NCI-H446 (cell line): ENCODE measurements at places on chromosomes 5 and 9.

DNA sequence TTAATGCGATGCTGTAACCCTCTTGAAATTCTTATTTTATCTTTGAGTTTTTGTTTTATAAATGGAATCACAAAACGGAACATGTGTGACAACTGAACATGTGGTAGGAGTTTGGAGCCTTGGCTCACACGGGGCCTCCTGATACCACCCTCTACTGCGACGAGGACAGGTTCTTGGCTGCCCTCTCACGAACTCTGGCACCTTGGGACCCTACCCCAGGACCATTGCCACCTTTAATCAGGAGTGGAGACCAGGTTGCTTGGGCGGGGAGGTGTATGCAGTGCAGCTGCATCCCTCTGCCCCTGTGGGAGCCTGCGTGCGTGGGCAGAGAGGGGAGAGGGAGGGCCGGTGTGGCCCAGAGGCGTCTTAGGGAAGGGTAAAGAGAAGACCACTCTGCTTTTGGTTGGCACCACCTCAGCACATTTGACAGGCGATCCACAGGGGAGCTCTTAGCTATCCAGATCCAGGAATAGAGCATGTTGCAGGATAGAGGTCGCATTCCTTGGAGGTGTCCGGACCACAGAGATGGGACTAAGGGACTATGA, 753.9 kb upstream of the PTPRD start:
- DNase-seq, result no peak

GRCh38 chr5:27906481-27906880, 868.1 kb upstream of the CDH9 start:
- DNase-seq, result no peak

- DNase-seq, result peak; percentile 57
Measured at GRCh38 chr9:124684169-124684568, 86.9 kb downstream of the NR6A1 start.

DNA sequence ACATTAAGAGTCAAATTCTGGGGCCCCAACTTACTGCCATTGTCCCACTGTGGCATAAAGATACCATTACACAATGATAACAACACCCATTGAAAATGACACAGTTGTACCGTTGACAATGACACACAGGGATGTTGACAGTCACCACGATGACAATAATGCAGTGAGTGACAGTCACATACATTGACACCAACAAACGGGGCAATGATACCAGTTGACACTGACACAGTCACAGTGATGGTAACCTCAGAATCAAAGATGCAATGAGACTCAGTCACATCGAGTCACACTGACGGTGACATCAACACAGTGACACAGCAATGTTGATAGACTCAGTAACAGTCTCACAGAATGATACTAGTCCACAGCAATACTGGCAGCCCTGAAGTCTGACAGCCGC, 16.9 kb downstream of the CNTFR start:
- DNase-seq, result no peak

- no peak for DNase-seq
Measured at GRCh38 chr9:126478216-126478981, 135.3 kb upstream of the LMX1B start.

DNA sequence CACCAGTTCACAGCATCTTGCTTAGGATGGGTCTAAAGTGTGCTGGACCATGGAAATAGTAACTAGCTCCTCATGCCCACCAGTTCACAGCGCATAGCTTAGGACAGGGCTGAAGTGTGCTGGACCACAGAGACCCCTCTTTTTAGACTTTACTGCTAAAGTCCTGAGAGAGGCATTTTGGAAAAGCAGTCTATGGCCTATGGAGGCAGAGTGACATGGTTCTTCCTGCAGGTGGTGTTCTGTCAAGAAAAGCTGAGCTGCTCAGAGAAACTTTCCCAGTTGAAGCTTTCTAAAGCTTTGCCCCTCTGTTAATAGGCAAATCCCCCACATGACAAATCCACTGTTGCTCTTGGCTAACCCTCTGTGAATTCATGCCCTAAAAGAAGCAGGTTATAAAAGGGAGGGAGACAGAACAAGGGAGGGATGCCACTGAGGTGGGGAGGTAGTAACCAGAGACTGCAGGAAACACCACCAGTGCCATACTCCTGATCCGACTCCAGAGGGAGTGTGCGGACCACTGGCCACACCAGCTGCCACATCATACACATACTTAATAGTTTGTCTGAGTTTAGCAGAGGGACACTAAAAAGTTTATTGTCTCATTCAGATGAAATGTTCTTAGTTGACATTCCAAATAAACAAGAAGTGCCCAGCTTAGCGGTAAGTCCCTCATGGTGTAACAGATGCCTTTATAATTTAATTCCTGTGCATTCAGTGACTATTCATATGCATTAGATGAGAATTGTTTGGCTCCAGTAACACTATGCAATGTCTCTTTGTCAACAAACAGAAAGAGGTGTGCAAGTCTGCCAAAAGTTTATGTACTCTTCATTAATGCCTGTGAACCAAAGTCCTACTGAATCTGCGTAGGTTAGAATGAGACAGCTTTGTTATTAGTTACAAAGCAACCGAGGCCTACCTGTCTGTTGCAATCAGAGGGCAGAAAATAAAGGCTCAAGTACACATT, 236.2 kb upstream of the NFIL3 start:
- DNase-seq, result no peak

DNA sequence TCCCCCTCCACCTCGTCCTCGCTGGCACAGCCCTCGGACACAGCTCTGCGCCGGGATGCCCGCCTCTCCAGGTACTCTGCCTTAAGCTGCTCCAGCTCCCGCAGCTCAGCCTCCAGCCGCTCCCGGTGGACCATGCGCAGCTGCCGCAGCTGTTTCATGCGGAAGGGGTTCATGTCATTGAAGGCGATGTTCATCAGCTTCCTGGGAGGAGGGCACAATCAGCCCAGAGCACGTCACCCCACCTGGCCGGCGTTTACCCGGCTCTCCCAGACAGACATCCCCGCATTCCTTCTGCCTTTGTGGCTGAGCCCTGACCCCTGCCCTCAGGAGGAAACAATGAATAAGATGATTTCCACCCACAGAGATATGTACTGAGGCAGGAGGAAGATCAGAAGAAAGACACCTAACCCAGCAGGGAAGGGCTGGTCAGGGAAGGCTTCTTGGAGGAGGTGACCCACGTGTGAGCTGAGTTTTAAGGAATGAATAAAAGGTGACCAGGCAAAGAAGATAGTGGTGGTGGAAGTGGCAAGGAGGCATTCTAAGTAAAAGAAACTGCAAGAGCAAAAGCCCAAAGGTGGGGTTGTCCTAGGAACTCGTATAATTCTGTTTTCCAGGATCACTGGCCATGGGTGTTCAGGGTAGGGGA, 7.1 kb upstream of the CORO2A start:
- DNase-seq, result no peak

- DNase-seq, result no peak
Measured at GRCh38 chr9:86795047-86795442, 152.3 kb downstream of the GAS1 start.

GRCh38 chr9:129701549-129701948, 36.1 kb downstream of the PRRX2 start:
- no peak for DNase-seq

GRCh38 chr5:32027093-32027716, 146.9 kb downstream of the GOLPH3 start:
- no peak for DNase-seq

GRCh38 chr9:4983601-4984165, 1.4 kb upstream of the JAK2 start:
- DNase-seq, result no peak
